ENCODE measurements at places on chromosomes 11 and 22. TPM values are rescaled to one million over a fixed set of nuclear protein-coding genes. Genes with fewer than 3 reads are reported as not detected.
A peak's percentile ranks its signal among the peaks of the same experiment; 100 is the strongest.

GRCh38 chr11:22461626-22462025 is 123.4 kb downstream of the SLC17A6 start:
- DNase-seq: no peak
- no peaks in the 10 kb centered on the region for H3K4me1 ChIP-seq
- H3K36me3 ChIP-seq: no peaks in the 10 kb centered on the region
- H3K27me3 ChIP-seq: no peaks in the 10 kb centered on the region
- H3K4me3 ChIP-seq: no peak overlapping the region

GRCh38 chr11:30861531-30861930 is 275.4 kb upstream of the MPPED2 start:
- no peak overlapping the region for H3K27ac ChIP-seq
- no peaks in the 10 kb centered on the region for H3K4me1 ChIP-seq
- H3K27me3 ChIP-seq: no peaks in the 10 kb centered on the region
- no peak for DNase-seq
- no peaks in the 10 kb centered on the region for H3K36me3 ChIP-seq

DNA sequence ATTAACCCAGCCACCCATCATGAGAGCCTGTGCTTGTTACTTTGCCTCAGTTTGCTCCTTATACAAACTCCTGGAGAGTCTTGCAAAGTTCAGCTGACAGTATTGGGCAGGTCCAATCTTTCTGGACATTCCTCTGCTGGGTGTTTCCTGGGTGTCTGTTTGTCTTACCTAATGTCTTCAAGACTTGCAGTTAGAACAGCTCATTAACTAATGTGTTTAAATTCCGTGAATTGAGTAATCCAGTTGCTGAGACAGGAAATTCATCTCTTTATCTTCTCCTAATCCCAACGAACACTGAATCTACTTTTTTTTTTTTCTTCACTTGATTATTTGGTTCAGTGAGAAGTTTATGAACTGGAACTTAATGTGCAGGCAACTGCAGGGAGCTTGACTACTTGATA is 20.6 kb downstream of the BCO2 start:
- H3K4me1 ChIP-seq: no peaks in the 10 kb centered on the region
- DNase-seq: no peak
- no peaks in the 10 kb centered on the region for H3K36me3 ChIP-seq

DNA sequence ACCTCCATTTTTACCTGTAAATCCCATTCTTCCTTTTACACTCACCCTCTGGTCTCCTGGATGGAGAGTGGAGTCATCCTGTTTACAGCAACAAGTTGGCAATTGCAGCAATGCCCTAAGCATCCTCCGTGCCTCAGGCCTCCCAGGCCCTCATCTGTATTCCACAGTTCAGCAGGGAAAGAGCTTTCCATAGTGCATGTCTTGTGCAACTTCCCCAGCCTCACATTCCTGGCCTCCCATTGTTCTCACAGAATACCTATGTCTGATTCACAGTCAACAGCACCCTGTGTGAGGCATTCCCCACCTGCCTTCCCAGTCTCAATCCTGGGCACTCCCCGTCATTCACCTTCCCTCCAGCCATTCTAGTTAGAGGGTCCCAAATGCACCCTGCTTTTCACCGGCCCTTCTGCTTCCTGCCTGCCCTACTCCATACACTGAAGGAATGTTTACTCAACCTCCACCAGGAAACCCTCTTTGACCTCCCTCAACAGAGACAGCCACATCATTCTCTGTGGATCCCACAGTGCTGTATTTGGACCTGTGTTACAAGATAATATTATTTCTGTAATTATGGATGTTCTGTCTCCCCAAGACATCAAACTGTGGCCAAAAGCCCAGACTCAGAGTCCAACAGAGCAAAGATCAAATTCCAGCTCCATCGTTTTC is 405.7 kb downstream of the BUD13 start:
- no peak overlapping the region for H3K27ac ChIP-seq
- H3K4me1 ChIP-seq: no peaks in the 10 kb centered on the region
- no peak for DNase-seq
- H3K36me3 ChIP-seq: no peaks in the 10 kb centered on the region
- H3K4me3 ChIP-seq: no peak overlapping the region

DNA sequence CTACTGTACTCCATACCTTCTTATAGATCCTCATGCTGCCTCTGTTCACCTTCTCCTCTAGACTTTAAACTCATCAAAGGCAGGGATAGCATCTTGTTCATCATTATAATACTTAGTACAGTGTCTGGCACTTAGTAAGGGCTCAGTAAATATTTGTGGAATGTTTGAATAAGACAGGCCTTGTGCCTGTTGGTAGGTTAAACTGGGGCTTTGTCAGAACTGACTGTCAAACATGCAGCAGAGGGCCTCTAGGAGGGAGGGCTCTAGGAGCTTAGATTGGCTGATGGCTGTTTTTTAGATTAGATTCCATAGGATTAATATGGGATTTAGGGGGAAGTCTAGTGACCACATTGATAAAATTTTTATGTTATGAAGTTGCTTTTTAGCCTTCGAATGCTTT is 70.8 kb downstream of the RNF169 start:
- H3K4me3 ChIP-seq: no peak overlapping the region
- no peak for DNase-seq
- H3K27ac ChIP-seq: no peak overlapping the region
- peaks cover 1% of the 10 kb centered on the region for H3K36me3 ChIP-seq
- no peaks in the 10 kb centered on the region for H3K27me3 ChIP-seq

- H3K4me1 ChIP-seq: no peaks in the 10 kb centered on the region
- H3K27me3 ChIP-seq: no peaks in the 10 kb centered on the region
- no peaks in the 10 kb centered on the region for H3K36me3 ChIP-seq
- no peak for DNase-seq
- H3K4me3 ChIP-seq: peak overlapping the region; percentile 83
These were observed 852 bp downstream of the TRAF6 start for GRCh38 chr11:36509201-36509639.

DNA sequence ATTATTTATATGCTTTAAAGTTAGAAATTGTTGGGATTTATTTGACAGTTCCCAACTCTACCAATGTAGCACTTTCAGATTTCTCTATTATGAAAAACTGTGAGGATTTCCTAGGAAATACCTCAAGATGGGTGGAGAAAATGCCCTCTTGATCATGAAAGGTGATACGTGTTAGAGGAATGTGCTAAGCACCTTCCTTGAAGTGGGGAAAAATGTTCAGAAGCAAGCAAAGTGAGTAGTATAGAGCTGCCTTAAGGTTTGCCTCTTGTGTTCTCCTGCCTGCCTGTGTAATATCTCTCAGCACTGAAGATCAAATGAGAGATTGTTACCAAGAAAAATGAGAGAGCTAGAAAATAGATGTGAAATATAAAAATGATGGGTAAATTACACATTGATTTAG is 58.2 kb downstream of the YAP1 start:
- H3K36me3 ChIP-seq: no peaks in the 10 kb centered on the region
- DNase-seq: no peak
- H3K4me1 ChIP-seq: no peaks in the 10 kb centered on the region
- H3K27me3 ChIP-seq: no peaks in the 10 kb centered on the region
- H3K4me3 ChIP-seq: no peak overlapping the region
- no peak overlapping the region for H3K27ac ChIP-seq

DNA sequence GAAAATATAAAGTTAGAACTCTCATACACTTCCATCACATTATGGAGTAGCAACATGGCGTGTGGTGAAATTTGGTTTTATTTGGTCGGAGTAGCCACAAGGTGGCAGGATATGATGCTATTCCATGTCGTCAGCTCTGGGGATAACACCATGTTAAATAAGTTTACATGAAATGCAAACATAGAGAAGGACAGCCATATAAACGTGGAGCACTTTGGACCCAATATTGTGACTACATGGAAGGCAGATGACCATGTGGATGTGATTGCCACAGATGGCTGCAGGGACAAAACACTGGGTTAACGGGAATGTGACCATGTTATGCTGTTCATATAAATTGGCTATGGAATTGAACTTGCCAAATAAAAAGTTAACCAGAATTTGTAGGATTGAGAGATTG is 21.0 kb downstream of the OR5M11 start:
- H3K4me1 ChIP-seq: no peaks in the 10 kb centered on the region
- DNase-seq: no peak
- no peaks in the 10 kb centered on the region for H3K36me3 ChIP-seq
- peaks cover 3% of the 10 kb centered on the region for H3K27me3 ChIP-seq

- peak; percentile 78 for DNase-seq
- no peaks in the 10 kb centered on the region for H3K36me3 ChIP-seq
- no peaks in the 10 kb centered on the region for H3K4me1 ChIP-seq
- no peaks in the 10 kb centered on the region for H3K27me3 ChIP-seq
- no peak overlapping the region for H3K27ac ChIP-seq
These were observed 6.2 kb downstream of the TOLLIP start for GRCh38 chr11:1303126-1303821.

GRCh38 chr11:131895865-131896264 is 525.5 kb downstream of the NTM start:
- no peak for DNase-seq
- no peak overlapping the region for H3K4me3 ChIP-seq
- no peaks in the 10 kb centered on the region for H3K27me3 ChIP-seq
- no peaks in the 10 kb centered on the region for H3K36me3 ChIP-seq
- no peaks in the 10 kb centered on the region for H3K4me1 ChIP-seq

VPS37C gene
- 39.9 TPM for total RNA-seq

Measured in aorta (tissue), 5 donors.